ENCODE measurements at places on chromosomes 6 and 20.

GRCh38 chr6:68339488-68340131 lies 295.5 kb upstream of the ADGRB3 start:
- no peak for DNase-seq

DNA sequence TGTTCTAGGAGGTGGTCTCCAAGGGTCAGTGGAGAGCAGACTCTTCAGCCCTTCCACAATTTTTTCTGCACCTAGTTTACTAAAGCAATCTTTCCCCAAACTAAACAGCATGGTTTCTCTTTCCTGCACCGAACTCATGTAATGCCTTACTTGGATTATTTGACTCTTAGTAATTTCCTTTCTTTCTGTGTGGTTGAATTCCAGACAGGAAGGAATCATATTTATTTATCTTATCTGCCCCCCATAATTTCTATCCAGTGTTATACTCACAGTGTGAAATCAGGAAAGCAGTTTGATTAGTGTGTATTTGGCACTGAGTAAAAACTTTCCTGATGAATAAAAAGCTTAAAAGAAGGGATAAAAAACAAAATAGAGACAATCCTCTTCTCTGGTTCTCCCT lies 140.3 kb upstream of the STMND1 start:
- DNase-seq, result no peak

DNA sequence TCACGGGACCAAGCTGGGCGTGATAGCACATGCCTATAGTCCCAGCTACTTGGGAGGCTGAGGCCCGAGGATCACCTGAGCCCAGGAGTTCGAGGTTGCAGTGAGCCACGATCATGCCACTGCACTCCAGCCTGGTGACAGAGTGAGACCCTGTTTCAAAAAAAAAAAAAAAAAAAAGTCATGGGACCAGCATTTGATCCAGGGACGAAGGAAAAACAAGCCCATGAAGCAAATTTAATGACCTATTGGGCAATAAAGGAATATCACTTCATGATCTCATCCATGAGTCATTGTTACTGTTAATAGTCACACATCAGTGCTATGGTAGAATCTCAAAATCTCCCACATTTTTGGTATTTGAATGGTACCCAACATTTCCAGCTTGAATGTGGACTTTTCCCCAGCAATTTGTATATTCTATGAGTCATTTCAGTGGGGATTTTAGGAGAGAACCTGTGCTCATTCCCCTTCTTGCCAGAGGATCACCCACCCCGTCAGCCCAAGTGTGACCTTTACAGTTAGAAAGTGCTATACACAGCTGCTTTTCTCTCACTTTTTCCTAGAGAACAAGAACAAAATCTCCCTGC lies 8.5 kb upstream of the SOD2 start:
- DNase-seq, result no peak

DNA sequence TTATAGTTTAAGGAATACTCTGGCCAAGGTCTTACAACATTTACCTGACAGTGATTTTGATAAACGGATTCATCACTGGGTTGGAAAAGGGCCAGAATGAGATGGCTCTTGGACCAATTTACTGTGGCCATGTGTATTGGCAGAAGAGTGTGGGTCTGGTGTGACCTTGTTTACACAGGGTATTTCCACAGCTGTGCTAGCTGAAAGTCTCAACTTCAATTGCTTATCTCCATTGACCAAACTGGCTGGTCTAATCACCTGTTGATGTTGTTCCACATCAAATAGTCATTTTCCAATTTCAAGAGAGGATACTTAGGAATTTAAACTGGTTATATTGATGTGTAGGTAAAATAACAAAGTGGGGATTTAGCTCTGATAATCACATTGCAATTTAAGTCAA lies 501.6 kb upstream of the MAP3K7 start:
- no peak for DNase-seq

- DNase-seq, result no peak
These were observed 175.1 kb downstream of the ARHGAP18 start for GRCh38 chr6:129534926-129535325.

- DNase-seq, result peak; percentile 70
These were observed 920 bp upstream of the RNF5 start for GRCh38 chr6:32177183-32177787.

- DNase-seq, result no peak
These were observed 15.2 kb downstream of the HNF4A start for GRCh38 chr20:44370639-44371218.

GRCh38 chr20:45592574-45593189 lies 13.6 kb upstream of the WFDC8 start:
- peak; percentile 36 for DNase-seq

- no peak for DNase-seq
These were observed 184.7 kb upstream of the JARID2 start for GRCh38 chr6:15061180-15061641.

DNA sequence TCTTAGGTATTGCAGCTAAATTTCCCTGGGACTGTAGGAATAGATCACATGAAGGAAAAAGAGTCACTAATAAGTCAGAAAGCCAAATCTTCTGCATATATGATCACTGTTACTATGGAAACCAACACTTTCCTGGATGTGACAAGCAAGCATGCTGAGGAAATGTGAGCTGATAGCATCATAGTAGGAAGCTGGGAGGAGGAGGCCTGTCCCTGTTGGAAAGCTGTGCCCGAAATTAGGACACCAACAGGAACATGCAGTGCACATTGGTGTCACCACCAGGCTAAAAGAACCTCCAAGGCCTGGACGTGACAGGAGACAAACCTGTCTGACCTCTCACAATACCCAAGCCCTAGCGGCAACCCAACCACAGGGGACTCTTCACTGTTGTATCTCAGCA lies 181.9 kb upstream of the PCSK2 start:
- no peak for DNase-seq

DNA sequence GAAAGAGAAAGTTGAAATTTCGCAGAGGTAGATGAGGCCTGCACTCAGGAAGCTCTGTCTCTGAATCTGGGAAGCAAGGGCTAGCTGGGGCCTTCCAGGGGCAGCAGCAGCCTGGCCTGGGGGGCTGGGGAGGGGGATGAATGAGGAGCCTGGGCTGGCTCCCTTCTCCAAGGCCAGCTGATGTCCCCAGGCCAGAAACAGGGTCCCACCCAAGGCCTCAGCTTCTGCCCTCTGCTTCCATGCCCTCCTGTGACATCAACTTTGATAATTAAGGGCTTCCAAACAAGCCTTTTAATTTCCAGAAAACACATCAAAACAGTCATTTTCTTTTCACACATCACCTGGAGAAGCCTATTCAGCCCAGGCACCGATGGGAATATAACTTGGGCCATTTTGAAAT lies 15.4 kb downstream of the TFAP2A start:
- DNase-seq, result no peak

- no peak for DNase-seq
These were observed 17.9 kb downstream of the PNRC1 start for GRCh38 chr6:89098461-89098860.

DNA sequence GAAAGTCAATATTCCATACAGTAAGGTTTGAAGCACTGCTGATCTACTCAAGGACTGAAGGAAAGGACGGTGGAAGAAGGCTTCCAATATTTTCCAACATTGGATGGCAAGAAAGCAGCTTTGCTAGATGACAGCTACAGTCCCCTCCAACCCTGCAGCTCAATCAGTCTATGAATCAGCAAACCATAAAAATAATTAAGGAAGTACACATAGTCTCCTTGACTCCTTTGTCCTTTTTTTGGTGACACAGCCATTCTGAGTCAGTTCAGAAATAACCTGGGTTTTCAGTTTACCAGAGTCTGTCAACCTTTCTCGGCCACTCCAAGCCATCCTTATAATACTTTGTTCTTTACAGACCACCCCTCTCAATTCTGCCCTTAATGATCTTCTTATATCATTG lies 232.5 kb downstream of the IBTK start:
- no peak for DNase-seq

DNA sequence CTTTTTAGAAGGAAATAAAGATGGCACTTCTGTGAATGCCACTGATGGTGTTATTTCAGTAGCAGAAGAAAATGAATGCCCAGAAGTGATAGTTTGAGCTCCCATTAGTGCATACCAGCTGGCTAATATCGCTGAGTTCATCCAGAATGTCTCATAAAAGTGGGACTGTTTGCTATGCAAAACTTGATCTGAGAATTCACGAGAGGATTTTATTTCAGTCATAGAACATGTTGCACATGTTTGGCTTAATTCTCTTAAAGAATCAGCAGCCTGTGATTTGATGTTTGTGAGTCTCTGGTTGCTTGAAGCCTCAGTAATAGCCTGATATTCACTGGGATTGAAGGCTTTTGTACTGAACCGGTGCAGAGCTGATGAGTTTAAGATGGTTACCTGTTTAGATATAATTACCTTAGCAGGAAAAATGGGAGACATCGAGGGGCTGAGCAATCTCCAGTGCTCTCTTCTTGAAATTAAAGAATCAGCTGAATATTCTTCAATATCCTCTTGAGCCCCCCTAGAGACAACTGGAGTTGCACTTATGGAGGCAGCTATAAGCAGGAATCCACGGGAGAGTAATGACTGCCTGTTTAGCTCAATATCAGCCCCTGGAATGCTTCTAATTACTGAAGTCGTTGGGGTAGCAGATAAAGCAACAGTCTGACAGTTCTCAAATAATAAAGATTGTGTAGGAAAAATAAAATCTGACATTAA lies 955.5 kb downstream of the PHF3 start:
- no peak for DNase-seq

DNA sequence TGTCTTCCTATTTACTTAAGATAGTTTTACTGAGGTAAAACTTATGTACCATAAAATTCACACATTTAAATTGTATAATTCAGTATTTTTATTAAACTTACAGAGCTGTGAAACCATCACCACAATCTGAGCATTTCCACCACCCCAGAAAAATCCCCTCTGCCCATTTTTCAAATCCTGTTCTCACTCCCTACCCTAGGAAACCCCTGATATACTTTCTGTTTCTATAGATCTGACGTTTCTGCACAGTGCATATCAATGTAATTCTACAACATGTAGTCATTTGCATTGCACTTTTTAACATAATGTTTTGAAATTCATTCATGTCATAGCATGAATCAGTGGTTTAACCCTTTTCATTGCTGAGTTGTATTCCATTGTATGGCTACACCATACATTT lies 96.7 kb upstream of the OPRM1 start:
- no peak for DNase-seq

- DNase-seq, result no peak
These were observed 24.5 kb upstream of the SNAP25 start for GRCh38 chr20:10194166-10194565.

DNA sequence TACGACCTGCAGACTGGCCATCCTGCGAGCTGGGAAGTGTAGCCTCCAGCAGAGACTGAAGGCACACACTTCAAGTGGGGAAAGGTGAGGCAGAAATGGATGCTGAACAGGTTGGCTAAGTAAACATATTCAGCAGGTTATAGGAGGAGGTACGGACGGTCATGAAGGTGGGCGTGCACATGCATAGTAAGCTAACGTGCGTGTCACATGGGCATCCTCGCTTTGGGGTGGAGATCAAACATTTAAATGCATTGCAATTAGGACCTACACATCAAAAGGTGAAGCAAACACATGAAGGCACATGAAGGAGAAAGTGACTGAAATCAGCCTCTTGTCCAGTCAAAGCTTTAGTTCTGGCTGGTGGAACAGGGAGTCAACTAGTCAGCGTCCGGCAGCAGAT lies 305.6 kb upstream of the EXOC2 start:
- DNase-seq, result no peak

GRCh38 chr6:7912024-7912423 lies 1.4 kb upstream of the TXNDC5 start:
- no peak for DNase-seq

- no peak for DNase-seq
These were observed 26.8 kb downstream of the TRAM2 start for GRCh38 chr6:52550014-52550575.

DNA sequence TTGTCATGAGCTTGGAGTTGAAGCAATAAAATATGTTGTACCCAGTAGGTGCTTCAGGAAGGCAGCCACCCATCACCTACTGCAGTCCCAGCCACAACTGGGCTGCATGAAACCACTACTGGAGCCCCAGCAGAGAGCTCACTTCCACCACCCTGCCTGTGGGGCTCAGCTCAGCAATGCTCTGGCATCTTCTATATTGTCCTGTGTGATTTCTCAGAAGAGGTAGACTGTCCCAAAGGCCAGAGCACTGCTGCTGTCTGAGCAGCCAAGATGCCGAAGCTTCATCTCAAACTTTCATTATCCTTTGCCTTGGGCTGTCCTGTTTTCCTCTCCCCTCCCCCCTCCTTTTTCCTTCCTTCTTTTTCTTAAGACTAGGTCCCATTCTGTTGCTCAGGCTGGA lies 126.9 kb downstream of the DHX35 start:
- no peak for DNase-seq

DNA sequence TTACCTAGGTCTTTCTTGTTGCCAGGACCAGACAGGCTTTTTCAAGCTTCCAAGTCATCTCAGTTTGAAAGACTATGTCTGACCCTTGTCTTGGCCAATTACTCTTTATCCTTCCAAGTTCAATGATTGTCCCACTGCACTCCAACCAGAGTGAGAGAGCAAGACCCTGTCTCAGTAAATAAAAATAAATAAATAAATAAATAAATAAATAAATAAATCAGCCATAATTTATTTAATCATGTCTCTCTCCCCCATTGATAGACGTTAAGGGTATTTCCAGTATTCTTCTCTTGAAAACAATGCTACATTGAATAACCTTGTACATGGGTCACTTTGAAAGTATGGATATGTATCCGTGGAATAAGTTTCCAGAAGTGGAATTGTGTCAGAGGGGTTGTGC lies 83.2 kb downstream of the PTPRA start:
- no peak for DNase-seq

DNA sequence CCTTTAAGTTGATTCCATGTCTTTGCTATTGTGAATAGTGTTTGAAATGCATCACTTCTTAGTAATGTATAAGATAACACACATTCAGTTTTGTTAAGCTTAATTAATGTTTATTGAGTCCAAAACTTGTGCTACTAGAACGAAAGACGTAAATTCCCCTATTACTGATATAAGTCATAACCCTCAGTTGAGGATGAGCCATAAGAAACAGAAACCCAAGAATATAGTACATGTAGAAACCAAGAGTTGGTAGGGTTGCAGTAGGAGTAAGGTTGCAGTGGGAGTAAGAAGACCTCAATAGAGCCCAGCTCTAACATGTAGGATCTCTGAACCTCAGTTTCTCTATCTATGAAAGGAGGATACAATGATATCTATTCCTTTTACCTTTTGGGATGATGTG lies 19.3 kb downstream of the CITED2 start:
- DNase-seq, result no peak

DNA sequence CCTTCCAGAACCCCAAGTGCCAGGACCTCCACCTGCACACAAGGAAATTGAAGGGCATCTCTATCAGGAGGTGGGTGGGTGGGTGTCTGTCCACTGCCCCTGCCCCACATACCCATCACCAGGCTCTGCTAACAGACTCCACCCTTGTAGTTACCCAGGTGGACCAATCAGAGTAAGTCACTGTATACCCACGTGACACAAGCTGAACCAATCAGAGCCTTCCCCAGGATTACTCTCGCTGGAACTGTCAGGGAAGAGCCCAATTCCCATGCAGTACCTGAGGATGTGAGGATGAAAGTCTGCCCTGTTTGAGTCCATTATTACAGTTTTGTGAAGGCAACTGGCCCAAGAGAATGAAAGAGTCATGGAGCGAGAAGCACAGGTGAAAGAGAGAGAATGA lies 4.2 kb downstream of the OCSTAMP start:
- no peak for DNase-seq

GRCh38 chr6:28378644-28379043 lies 20.9 kb downstream of the ZSCAN12 start:
- DNase-seq, result no peak

GRCh38 chr6:11414176-11414963 lies 123.2 kb upstream of the TMEM170B start:
- peak; percentile 79 for DNase-seq

Data from CD4-positive, alpha-beta T cell treated with Interleukin-10 for 1 hour (primary cell).